T follicular helper cell (primary cell): ENCODE measurements at places on chromosomes 13 and 19.

GRCh38 chr13:64938660-64939059 is 2291.5 kb downstream of the PCDH9 start:
- DNase-seq: no peak

- DNase-seq: no peak
These were observed 81.7 kb downstream of the TNFRSF19 start for GRCh38 chr13:23651887-23652286.

GRCh38 chr13:69069554-69070133 is 1038.0 kb upstream of the ATXN8OS start:
- DNase-seq: no peak

GRCh38 chr19:1025960-1026782 is at the start of gene CNN2:
Gene CNN2, plus strand, starts transcription at chr19:1026608. Its CDS starts 54 bp downstream, at chr19:1026662.
- peak; percentile 45 for DNase-seq

- no peak for DNase-seq
These were observed 78.8 kb upstream of the TDRD3 start for GRCh38 chr13:60318186-60318585.

GRCh38 chr19:18910010-18910409 is 9.2 kb downstream of the COPE start:
- no peak for DNase-seq

DNA sequence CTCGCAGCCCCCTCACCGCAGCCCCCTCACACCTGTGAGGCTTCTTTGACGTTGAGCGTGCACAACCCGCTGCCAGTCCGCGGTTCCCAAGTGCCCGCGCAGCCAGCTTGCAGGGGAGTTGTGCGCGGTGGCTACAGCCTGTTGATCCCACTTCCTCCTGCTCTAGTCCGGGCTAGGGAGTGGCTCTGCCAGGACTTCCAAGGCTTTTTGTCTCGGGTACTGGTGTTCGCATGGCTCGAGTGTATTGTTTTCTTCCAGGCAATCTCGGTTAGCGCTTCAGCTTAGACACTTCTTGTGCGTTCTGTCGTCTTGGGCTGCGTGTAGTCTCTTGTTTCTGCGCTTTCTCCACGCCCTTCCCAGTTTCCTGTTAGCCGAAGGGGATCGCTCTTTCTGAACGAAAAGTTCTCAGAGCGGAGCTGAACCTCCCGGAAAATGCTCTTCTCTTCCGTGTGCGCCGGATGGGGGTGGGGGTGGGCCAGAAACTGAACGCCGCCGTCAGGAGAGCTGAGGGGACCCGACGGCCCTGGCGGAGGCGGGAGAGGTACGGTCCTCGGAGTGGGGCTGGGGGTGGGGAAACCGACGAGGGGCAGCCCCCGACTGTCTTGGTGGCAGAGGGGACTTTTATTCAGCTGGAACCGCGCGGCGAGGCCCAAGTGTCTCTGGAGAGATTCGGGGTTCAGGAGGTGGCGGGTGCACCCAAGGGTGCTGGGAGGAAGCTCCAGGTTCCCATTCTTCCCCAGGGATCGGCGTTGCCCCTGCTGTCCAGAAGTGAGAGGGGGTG is 697 bp upstream of the DGKH start:
- no peak for DNase-seq

DNA sequence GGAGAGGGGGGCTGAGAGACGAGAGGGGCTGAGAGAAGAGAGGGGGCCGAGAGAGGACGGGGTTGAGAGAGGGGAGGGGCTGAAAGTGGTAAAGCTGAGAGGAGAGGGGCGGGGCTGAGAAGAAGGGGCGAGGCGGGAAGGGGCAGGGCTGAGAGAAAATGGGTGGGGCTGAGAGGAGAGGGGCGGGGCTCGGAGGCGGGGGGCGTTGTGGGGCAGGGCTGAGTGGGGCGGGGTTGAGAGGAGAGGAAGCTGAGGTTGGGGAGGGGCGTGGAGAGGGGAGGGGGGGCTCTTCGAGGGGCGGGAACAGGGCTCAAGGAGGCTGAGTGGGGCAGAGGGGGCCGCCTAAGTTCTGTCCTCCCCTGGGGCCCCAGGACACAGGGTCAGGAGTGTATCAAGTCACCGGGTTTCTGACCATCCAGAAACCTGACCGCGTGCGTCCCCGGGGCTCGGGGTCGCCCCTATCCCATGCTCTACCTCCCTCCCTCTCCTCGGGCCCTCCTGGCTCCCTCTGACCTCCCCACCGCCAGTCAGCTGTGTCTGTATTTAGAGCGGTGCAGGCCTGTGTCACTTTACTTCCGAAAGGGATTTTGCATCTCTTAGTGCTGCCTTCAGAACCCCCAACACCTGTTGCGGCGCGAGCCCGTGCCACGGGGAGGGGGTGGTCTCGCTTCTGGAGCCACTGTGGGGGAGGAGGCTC is 38.6 kb upstream of the SEMA6B start:
- DNase-seq: peak; percentile 23

GRCh38 chr19:8340341-8341096 is 2.5 kb downstream of the KANK3 start:
- no peak for DNase-seq

- peak; percentile 30 for DNase-seq
These were observed 697 bp downstream of the HSPH1 start for GRCh38 chr13:31160857-31161556.

DNA sequence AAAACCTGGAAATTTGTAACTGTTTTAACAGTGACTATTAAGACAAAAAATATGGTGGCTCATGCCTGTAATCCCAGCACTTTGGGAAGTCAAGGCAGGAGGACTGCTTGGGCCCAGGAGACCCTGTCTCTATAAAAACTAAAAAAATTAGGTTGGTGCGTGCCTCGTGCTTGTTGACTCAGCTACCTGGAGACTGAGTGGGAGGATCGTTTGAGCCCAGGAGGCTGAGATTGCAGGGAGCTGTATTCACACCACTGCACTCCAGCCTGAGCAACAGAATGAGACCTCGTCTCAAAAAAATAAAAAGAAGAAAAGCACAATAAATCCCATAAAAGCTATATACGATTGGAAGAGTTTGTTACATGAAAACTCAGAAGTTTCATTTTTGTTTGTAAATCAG is 23.7 kb downstream of the KLF5 start:
- no peak for DNase-seq

DNA sequence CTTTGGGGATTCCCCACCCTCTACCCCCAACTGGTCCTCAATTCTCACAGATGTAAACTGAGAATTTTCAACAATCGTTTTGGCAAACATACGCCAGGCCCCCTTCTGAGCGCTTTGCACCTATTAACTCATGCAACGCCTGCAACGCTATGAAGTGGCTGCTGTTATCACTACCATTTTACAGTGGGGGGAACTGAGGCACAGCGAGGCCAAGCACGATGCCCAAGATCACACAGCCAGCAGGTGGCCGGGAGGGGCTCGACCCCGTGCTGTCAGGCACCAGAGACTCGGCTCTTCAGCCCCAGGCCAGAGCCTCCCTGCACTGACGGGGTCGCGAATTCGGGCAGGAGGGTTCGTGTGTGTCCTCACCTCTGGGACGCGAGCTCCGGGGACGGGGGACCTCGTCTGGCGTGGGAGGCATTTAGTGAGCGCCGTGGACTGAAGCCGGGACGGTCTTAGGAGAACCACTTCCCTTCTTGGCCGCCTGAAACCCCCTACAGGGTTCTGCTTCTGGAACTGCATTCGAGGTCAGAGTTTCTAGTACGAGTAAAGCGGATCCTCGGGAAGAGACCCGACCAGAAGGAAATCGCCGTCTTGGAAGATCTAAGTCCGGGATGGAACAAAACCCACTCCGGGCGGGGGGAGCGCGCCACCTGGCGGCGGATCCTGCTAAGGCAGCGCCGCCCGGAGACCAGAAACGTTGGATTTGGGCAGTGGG is 21.0 kb downstream of the ZNF114 start:
- peak; percentile 42 for DNase-seq

DNA sequence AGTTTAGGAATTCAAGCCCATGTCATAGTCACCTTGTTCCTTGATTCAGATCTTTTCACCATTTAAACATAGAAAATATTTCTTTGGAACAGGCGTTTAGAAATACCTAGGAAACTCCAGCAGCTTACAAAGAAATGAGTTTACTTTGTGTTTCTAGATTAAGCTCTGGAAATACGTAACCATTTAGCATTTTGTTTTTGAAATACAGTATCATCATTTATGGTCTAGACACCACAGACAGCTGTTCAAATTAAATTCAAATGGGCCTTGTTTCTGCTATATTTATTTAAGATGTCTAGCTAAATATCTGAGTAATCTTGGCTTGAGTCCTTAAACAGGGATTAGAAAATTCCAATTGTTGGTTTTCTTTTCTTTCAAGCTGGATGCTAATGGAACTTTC is 228.5 kb downstream of the NDFIP2 start:
- DNase-seq: no peak

DNA sequence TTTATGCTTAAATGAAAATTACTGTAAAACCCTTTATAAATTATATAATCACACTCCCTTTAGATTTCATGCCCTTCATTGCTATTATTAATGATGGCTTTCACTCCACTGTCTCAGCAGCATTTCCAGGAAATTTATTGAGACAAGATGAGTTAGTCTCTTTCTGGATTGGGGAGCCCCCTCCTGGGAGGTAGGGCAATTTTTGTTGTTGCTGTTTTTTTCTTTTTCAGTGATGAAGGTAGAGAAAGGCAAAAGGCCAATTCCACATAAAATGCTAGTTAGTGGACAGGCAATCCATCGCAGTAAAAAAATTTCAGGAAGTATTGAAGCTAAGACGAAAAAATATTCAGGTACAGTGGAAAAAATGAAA is 80.2 kb downstream of the TEX26 start:
- DNase-seq: no peak

- no peak for DNase-seq
These were observed 536 bp upstream of the AKAP8 start for GRCh38 chr19:15379999-15380647.

GRCh38 chr19:35793381-35794165 is 18.2 kb downstream of the ARHGAP33 start:
- no peak for DNase-seq

DNA sequence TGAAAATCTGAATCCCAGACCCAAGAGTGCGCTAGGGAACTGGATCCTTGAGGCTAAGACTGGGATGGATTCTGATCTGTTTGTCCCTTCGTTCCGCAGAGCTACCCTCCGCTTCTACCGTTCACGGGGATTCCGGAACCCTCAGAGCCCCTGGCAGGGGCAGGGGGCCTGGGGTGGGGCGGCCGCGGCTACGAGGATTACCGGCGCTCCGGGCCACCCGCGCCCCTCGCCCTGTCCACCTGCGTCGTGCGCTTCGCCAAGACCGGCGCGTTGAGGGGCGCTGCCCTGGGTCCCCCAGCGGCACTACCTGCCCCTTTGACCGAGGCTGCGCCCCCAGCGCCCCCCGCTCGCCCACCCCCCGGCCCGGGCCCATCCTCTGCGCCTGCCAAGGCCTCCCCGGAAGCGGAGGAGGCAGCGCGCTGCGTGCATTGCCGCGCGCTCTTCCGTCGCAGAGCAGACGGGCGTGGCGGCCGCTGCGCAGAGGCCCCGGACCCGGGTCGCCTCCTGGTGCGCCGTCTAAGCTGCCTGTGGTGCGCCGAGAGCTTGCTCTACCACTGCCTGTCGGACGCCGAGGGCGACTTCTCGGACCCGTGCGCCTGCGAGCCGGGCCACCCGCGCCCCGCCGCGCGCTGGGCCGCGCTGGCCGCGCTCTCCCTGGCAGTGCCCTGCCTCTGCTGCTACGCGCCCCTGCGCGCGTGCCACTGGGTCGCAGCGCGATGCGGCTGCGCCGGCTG is 7.1 kb downstream of the SPRED3 start:
- DNase-seq: no peak

- DNase-seq: no peak
These were observed 174.2 kb downstream of the TEX29 start for GRCh38 chr13:111494641-111495040.

DNA sequence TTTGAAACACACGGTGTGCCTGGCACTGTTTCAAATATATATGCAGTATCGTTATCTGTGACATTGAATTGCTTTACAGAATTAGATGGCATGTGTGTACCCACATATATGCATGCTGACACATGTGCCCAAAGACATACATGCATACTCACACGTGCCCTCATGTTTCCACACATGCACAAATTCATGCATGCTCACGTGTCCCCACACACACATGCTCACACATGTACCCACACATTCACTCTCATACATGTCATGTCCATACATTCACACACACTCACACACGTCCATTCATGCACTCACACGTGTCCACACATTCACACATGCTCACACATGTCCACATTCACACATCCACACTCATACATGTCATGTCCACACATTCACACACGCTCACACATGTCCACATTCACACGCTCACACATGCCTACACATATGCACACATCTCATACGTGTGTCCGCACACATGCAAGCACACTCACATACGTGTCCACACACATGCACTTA is 17.9 kb upstream of the C13orf46 start:
- DNase-seq: no peak

- DNase-seq: no peak
These were observed 10.4 kb downstream of the SETDB2 start for GRCh38 chr13:49454388-49455006.

GRCh38 chr13:28147495-28147894 is 9.2 kb downstream of the PAN3 start:
- no peak for DNase-seq

- no peak for DNase-seq
These were observed 453.6 kb upstream of the PRR20A start for GRCh38 chr13:56687131-56687530.

GRCh38 chr13:71830736-71831135 is 36.3 kb downstream of the DACH1 start:
- DNase-seq: no peak

GRCh38 chr19:46659151-46660007 is 1.6 kb downstream of the DACT3 start:
- no peak for DNase-seq

DNA sequence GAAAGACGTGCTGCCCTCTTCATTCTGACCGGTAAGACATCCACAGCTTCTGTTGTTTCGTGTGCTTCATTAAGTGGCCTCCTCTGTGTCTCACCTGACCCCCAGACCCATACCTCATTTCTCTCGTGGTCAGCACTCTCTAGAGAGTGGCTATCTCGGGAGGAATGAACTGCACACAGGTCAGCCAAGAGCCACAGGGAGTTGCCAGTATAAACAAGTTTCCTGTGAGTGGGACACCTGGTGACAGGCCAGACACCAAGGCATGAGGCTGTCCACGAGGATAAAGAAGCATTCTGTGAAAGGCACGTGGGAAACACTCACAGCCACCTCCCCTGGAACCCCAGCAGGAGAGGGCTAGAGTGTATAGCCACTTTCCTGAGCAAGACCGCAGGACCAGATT is 115.8 kb downstream of the NUFIP1 start:
- no peak for DNase-seq
